Neural progenitor cell (in vitro differentiated cells): ENCODE measurements at places on chromosomes 5 and 9.

GRCh38 chr5:122741681-122742080 lies 33.2 kb upstream of the SNX2 start:
- no peak for DNase-seq

- peak; percentile 25 for DNase-seq
Measured at GRCh38 chr5:1768283-1769000, 31.2 kb downstream of the MRPL36 start.

DNA sequence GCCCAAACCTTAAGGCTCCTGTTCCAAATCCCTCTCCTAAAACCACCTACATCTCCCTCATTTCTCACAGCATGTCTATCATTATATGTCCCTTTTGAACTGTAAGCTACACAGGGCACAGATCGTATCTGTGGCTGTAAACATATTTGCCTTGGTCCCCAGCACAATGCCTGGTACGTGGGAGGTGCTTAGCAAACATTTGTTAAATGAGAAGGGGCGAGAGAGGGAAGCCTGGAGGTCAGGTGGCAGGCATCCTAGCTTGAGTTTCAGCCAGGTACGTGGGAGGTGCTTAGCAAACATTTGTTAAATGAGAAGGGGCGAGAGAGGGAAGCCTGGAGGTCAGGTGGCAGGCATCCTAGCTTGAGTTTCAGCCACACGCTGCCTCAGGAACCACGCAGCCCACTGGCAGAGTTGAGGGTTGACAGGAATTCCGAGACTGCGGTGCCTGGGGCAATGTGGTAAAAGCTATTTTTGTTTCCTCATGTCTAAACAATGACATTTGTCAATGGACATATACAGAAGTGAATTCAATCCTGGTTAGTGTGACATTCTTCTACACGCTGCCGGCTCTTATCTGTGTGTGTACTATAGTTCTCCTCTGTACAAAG lies 113.6 kb downstream of the EFNA5 start:
- no peak for DNase-seq

- no peak for DNase-seq
Measured at GRCh38 chr5:150662731-150663516, 1.9 kb downstream of the MYOZ3 start.

GRCh38 chr9:206481-206880 lies 8.2 kb upstream of the DOCK8 start:
- no peak for DNase-seq
